ENCODE measurements at places on chromosomes 2 and 18.

GRCh38 chr2:102737431-102737830, 24.4 kb upstream of the TMEM182 start:
- DNase-seq = no peak

DNA sequence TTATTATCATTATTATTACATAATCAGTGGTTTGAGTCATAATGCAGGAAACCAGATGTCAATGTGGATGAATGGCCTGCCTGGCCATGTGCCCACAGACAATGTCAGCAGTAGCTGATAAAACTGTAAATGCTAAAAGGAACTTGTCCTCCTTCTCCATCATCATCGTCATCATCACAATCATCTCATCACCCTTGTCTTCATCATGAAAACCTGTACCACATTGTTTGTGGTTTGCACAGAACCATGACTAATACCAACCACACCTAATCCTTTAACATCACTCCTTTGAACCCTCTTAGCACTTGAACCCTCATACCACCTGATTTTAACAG, 96.0 kb downstream of the HNMT start:
- DNase-seq = peak; percentile 47

GRCh38 chr2:223214394-223215253, 162.6 kb downstream of the KCNE4 start:
- DNase-seq = no peak

- no peak for DNase-seq
Measured at GRCh38 chr2:143890798-143891197, 629.1 kb downstream of the ZEB2 start.

GRCh38 chr2:118169359-118170005, 81.2 kb downstream of the INSIG2 start:
- DNase-seq = no peak

- DNase-seq = no peak
Measured at GRCh38 chr2:157657101-157657500, 28.4 kb upstream of the ACVR1C start.

GRCh38 chr2:106363791-106364190, 104.4 kb downstream of the RGPD3 start:
- DNase-seq = no peak

- no peak for DNase-seq
Measured at GRCh38 chr18:11785444-11786055, 65.7 kb upstream of the CHMP1B start.

GRCh38 chr2:142323206-142323605, 192.4 kb upstream of the LRP1B start:
- DNase-seq = no peak

GRCh38 chr2:84631047-84631446, 114.7 kb downstream of the DNAH6 start:
- no peak for DNase-seq

DNA sequence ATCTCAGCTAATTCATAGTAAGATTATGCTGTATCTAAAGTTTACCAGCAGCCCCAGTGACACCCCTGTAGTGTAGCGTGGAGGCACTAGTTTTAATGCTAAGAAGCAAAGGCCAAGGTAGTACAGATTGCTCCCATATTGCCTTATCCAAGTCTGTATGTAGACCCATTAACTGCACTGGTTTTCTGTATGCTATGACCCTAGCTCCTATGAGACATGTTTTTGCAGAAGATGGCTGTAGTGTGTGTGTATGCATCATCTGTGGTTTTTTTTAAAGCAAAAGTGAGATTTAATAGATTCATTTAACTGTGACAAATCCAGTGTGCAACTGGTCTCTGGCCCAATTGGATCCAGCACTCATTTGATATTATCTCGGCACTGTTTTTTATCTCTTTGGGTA, 86.5 kb downstream of the HAUS1 start:
- no peak for DNase-seq

DNA sequence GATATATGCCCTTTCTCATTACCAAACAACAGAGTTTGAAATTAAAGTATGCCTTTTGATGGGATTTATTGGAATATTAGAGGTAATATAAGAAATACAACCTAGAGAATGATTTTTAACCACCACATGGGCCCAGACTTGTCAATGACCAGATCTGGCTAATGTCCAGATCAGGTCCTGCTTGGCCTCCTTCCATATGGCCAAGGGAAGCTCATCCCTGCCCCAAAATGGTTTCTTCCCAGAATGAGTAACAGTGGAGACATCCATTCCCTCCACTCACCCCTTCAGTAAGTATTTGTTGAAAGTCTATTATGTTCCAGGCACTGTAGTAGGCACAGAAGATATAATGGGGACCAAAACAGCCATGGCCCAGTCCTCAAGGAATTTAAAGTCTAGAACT, 54.9 kb downstream of the ANTXR1 start:
- DNase-seq = no peak

- no peak for DNase-seq
Measured at GRCh38 chr18:52395146-52395852, 55.3 kb downstream of the DCC start.

- DNase-seq = no peak
Measured at GRCh38 chr2:200431996-200432705, 77.7 kb downstream of the KCTD18 start.

DNA sequence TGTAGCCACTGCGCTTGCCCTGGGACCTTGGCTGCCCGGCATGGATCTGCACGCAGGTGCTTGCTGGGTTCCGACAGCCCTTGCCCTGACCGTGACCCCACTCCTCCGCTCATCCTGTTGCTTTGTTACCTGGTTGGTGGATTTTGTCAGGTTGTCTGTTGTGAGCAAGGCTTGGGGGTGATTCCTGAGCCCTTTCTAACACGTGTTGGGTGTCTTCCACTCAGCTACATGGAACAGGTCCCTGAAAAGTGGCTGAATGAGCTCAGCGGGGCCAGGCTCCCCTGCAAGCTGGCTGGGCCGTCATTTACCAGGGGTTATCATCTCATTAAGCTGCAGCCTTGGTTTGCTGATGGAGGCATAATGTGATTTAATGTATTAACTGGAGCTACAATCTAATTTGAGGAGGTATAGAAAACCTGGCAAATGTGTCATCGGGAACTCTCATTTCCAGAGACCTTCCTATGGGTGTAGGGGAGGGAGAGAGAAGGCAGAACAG, 24.6 kb downstream of the RAMP1 start:
- DNase-seq = no peak

DNA sequence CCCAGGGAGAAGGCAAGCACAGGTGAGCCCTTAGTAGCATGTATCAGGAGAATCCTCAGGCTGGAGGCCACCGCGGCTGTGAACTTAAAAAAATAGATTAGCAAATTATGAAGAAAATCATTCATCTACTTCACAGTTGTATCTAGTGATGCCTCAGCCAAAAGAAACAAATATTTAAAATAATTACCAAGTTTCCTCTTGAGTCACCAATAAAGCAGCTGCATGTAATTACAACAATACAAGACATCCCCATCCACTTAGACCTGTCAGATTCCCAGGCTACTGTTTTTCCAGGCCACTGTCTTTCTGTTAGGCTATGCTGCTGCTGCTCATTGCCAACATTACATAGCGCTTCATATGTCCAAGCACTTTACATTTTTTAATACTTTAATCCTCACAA, 54.6 kb upstream of the PHLPP1 start:
- DNase-seq = no peak

DNA sequence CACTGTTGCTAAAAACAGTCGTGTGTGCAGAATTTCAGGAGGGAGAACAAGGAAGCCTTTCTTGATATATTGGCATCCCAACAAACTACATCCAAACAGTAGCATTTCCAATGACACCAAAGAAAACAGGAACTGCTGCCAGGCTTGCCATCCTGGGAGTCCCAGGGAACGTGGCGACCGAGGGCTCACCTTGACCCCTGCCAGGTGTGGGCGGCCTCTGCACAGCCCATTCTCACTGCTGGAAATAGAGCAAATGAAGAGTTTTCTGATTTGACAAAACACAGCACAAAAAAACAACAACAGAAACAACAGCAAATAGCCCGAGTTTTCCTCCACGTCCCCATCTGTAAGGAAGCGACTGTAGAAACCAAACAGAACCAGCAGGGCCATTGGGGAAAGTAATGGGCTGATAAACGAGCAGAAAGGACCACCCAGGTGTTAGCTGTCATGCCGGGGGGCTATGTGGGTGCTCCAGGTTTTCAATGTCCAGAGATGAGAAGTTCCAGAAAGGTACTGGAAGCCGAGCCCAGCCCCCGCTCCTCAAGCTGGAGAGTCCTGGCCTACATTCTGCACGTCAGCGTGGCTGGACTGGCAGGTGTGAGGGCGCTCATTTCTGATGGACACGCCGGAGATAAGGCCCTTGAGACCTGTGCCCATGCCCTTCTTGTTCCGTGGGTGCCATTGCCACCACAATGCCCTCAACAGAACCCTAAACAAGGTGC, 80.8 kb downstream of the TWIST2 start:
- no peak for DNase-seq

DNA sequence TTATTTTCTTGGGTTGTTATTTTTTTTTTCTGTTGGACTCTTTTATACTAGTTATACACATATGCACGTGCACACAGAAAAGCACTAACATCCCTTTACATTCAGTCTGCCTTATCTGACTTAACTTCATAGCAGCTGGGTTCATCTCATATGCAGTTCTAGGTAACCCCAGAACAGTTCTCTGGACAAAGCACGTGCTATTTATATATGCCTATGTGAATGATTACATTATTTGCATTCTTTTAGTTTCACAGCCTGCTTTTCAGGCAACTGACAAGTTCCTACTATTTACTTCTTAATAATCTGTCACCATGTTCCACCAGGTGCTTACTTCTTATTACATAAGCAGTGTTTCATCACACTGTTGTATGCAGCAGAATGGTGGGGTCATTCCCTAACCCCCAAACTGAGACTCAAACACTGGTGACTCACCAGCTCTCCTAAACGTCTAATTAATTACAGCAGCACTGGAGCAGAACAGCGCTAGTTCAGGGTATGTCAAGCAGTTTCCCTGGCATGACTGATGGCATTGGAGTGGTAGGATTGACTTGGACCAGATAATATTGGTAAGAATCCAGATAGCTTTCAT, 372.8 kb downstream of the CLIP4 start:
- DNase-seq = no peak

- no peak for DNase-seq
Measured at GRCh38 chr18:63138436-63139340, 180.9 kb downstream of the BCL2 start.

- DNase-seq = no peak
Measured at GRCh38 chr2:58842501-58843155, 601.5 kb upstream of the FANCL start.

DNA sequence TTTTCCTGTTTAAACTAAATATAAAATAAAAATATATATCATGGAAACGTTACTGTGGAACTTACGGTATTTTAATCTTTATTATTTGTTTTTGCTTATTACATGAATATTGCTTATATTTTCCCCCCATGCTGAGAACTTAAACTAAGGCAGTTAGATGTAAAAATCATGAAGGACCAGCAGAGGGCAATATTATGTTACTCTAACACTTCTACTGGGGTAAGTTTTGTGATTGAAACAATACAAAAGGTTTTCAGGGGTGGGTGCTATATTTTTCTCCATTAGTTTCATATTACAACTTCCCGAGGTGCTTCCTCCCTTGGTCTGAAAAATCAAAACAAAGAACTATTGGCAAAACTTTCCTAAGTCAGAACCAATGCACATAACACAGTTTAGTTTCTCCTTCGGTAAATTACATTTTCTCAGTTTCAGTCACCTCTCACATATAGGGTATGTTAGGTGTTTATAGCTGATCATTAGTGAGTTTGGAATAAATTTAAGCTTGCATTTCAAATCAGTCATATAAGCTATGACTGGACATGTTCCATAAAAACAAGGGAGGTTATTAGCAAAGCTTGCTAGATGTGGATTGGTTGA, 54.8 kb downstream of the ZNF407 start:
- DNase-seq = no peak

- no peak for DNase-seq
Measured at GRCh38 chr2:142952793-142953494, 75.5 kb downstream of the KYNU start.

DNA sequence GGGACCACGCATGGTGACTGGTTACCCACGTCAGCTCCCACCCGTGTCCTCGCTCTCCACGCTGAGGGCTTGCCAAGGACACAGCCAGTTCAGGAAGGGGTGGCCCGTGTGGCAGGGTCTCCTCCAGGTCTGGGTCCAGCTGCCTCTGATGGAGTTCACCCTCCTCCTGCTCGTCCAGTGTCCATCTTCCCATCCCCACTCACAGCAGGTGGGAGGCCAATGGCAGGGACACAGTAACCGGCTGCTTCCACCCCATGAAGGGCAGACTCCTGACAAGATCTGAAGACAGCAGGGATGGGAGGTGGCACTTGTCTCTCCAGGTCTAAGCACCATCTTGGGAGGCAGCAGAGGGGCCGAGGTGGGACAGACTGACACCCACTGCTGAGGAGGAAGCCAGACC, 106.4 kb downstream of the NDUFA10 start:
- DNase-seq = no peak

- no peak for DNase-seq
Measured at GRCh38 chr2:174059884-174060244, 94.7 kb upstream of the SP3 start.

GRCh38 chr2:20667531-20668401, 822 bp downstream of the GDF7 start:
- no peak for DNase-seq

DNA sequence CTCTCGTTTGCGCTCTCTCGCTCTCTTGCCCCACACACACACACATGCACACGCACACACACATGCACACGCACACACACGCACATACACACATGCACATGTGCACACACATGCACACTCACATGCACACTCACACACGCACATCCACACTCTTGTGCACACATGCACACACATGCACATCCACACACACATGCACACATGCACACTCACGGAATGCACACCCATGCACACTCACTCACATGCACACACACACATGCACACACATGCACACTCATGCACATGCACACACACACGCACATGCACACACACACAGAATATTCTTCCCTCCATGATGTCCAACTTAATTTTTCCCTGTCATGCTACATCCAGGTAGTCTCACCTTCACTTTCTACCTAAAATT, 360.1 kb downstream of the DCC start:
- DNase-seq = no peak

DNA sequence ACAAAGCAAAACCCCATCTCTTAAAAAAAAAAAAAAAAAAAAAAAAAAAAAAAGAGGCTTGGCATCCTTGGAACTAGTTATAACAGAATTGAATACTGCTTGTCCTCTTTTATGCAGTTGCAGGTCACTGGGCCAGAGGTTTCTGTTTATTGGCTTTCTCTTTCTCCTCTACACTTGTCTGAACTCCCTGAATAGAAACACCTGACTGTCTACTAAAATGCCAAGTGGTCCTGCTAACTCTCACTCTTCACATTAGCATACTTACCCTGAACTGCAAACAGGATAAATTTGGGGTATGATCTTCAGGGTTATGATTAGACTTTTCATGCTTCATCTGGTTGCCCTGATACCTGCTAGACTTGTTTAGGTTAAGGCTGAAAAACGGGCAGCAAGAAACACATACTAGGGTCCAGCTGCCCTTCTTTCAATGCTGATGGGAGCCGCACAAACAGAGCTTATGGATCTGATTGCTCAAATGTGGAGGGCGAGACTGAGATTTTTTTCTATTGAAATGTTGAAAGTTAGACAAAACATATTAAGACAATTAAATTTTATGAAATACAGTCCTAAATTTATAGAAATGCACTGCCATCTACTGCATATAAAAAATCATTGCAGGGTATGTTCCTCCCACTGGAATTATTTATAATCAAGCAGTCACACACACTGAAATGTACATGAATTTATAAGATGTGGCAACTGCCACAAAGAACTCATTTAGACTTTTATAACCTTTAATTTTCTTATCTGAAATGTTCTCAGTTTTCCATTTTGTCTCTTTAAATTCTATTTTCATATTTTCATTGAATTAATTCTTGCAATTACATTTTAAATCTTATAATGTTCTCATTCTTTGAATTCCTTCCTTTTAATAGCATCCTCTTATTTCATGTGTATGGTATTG, 40.8 kb downstream of the GTF3C3 start:
- no peak for DNase-seq

Data from T1000 (cell line).